ENCODE measurements at places on chromosomes 2 and 18.

- DNase-seq, result peak; percentile 16
Observed at GRCh38 chr18:13382954-13383827, 164.6 kb downstream of the LDLRAD4 start.

DNA sequence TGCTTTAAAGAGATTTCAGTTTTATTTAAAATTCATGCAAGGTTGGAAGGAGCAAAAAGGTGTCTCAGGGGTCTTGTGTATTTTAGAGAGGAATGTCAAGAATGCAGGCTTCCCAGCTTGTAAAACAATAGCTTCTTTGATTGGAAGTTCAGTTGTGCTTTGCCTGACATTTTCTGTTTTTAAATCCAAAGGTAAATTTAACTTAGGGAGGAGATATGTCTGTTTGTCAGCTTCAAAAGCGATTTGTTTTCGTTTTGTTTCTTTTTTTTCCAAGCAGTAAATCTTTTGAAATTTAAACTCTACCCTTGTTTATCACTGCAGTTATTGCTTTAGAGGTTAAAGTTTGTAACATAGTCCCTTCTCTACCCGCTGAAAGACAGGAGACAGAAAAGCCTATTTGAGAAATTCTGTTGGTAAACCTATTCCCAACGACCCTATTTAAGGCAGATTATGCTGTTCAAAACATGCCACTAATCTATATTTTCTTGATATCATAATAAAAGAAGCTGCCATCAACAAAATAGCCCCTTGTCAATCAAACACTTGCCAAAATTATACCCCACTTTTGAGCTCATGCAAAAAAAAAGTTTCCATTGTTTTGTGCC lies 639.6 kb downstream of the IRS1 start:
- no peak for DNase-seq

DNA sequence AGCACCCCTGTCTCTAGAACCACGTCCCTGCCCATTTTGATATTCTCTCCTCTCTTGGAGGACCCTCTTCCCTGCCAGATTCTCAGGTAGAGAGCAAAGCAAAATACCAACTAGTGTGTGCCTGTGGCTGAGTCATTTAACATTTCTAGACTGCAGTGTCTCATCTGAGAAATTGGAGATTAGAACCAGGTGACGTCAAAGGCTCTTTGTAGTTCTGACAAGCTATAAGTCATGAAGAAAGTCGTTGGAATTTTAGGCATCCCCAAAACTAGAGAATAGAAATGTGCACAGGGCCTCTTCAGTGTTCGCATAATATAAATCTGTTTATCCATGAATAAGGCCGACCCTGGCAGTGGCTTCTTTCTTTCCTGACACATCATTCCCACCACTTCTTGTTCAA lies 74.4 kb upstream of the TANC1 start:
- no peak for DNase-seq

DNA sequence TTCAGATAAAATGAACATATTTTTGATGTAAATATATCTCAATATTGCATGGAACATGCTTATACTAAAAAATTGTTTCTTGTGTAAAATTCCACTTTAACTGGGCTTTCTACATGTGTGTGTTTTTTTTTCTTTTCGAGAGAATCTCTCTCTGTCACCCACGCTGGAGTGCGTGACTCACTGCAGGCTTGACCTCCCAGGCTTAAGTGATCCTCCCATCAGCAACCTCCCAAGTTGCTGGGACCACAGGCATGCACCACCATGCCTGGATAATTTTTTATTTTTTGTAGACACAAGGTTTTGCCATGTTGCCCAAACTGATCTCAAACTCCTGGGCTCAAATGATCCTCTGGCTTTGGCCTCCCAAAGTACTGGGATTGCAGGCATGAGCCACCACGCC lies 254.6 kb downstream of the LOXHD1 start:
- DNase-seq, result no peak

DNA sequence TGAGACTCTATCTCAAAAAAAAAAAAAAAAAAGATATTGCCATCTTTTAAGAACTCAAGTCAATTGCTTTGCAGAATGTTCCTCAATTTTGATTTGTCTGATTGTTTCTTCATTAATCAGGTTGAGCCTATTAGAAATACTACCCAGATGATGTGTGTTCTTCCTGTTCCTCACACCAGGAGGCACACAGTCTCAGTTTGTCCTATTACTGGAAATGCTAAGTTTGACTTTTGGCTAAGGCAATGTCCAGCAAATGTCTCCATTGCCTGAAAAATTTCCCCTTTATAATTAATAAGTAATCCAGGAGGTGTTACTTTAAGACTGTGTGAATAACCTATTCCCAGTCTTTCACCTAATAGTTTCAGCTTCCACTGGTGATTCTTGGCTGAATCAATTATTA lies 28.4 kb downstream of the BOLA3 start:
- DNase-seq, result no peak

GRCh38 chr2:217755027-217755745 lies 247.6 kb downstream of the TNS1 start:
- DNase-seq, result no peak

DNA sequence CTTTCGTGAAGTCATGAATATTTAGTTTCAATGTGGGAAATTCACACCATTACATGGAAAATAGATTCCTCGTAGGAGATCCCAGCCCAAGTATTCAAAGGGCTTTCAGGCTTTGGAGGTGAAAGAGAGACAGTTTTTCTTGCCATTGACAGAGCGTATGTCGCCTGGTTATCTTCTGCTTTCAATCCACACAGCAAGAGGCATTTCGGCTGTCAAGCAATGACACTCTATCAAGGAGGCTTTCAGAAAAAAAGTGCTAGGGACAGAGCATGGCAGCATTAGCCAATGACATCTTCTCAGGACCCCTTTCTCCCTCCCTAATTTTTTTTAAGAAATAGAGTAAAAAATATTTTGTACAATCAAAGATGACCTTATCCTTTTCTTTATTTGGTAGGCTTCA lies 492.8 kb downstream of the TMEM182 start:
- no peak for DNase-seq

- peak; percentile 30 for DNase-seq
Observed at GRCh38 chr2:34096562-34097171, 497.6 kb upstream of the FAM98A start.

DNA sequence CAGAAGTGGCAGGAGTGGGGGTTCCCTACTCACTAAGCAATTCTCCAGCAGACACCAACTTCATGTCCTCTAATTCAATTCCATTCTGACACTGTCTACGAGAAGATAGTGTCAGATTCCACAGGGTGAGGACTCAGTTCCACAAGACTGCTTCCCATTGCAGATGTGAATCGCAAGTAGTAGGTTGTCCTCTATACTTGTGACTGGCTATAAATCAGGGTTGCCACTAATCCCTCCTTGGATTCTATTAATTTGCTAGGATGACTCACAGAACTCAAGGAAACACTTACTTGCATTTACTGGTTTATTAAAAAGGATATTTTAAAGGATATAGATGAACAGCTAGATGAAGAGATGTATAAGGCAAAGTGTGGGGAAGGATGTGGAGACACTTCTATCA lies 184.1 kb upstream of the ACVR2A start:
- DNase-seq, result no peak

- no peak for DNase-seq
Observed at GRCh38 chr18:72799106-72799505, 68.7 kb downstream of the NETO1 start.

DNA sequence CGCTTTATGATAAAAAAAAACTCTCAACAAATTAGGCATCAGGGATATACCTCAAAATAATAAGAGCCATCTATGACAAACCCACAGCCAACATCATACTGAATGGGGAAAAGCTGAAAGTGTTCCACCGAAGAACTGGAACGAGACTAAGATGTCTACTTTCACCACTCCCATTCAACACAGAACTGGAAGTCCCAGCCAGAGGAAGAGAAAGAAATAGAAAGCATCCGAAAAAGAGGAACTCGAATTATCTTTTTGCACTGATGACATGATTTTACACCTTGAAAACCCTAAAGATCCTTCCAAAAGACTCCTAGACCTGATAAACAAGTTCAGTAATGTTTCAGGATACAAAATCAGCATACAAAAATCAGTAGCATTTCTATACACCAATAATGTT lies 121.6 kb downstream of the ZRANB3 start:
- DNase-seq, result no peak

DNA sequence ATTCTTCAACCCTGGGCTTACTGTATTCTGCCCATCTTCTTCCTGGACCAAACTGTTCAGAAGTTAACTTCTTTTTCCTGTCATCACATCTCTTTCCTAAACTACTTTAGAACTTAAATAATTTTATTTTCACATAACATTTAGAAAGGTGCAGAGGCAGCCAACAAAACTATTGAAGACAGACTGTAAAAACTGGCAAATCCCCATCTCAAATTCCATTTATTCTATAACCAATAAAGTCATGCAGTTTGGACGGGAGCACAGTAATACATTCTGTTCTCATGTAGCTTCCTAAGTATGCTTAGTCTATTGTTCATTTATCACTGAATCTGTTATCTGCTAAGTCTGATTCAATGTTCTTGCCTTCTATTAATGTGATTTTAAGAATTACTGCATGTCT lies 99.1 kb downstream of the SMAD2 start:
- DNase-seq, result no peak

GRCh38 chr2:44952143-44952805 lies 10.8 kb downstream of the SIX3 start:
- DNase-seq, result no peak

GRCh38 chr2:69969126-69969983 lies 7.9 kb upstream of the ASPRV1 start:
- no peak for DNase-seq

DNA sequence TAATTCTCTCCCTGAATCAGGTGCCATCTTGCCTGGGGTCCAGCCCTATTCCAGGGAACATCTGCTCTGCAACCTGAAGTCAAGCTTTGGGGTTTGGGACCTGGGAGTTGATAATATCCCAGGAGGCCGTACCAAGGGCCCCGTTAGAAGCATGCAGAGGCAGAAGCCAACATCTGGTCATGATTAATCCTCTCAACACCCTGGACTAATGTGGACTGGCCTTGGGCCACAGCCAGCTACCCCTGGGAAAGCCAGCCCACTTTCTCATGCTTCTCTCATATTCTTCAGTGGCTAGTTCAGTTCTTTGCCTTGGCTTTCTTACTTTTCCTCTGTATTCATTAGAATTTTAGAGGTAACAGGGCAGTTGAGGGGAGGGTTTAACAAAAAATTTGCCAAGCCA lies 515.6 kb upstream of the NRP2 start:
- no peak for DNase-seq

- DNase-seq, result no peak
Observed at GRCh38 chr2:13745330-13745729, 887.2 kb upstream of the LRATD1 start.

DNA sequence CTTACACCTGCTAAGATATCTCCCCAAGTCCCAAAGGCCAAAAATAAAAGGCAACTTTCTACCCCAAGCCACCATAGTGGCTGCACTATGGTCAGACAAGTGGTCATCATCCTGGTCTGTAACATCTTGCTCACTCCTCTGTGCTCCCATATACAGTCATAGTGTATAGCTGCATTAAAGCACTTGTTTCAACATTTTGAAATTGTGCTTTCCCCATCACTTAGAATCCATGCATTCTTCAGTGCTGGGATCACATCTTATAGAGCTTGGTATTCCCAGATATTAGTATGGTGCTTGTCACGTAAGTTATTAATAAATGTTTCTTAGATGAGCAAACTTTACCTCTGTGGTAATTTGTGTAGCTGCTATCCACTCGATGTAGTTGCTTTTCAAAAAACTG lies 40.4 kb upstream of the CDC42EP3 start:
- DNase-seq, result no peak

- no peak for DNase-seq
Observed at GRCh38 chr18:48832938-48833700, 117.6 kb downstream of the SMAD7 start.

- DNase-seq, result no peak
Observed at GRCh38 chr18:49564518-49564834, 2.6 kb downstream of the LIPG start.

DNA sequence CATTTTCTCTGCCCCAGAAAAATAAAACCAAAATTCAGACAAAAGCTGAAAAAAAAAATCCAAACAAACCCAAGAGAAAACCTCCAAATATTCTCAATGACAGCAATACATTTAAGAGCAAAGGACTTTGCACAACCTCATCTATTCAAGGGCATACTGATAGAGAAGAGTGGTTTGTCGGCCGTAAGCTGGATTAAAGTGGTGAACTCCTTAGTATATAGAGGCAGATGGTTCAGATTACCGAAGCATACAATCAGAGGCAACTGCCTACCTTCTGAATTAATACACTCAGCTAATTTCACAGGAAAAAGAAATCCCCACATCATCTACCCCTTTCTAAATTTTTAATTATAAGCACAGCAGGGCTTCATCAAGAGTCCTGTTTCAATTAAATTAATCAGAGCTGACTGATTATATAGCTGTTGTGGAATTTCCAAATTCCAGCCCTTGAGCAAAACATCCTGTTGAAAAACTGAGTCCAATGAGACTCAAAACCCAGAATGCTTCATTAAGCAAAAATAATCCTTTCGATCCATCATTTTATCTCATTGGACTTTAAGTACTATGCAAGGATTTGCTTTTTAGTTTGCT lies at the start of gene CPLX4:
TSS of gene CPLX4 (minus strand) at position 190 of the 591 bp plus-strand sequence. CDS start at position 3, 187 bp downstream.
- DNase-seq, result no peak

DNA sequence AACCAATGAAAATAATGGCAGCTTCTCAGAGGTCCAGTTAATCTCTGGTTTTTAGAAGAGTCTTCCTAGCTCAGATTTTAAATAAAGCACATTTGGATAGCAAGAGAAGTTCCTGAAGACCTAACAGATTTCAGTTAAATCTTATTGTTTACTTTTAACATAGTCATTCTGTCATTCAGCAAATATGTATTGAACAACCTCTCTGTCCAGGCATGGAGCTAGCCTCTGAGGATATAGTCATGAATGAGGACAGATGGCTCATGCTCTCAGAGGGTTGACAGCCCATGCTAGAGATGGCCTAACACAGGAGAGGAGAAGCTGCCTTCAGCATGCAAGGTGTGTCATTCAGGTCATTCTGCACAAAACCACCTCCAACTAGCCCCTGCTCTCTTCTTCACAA lies 6.2 kb downstream of the CCBE1 start:
- DNase-seq, result no peak

GRCh38 chr2:218400167-218400929 lies 680 bp downstream of the CTDSP1 start:
- DNase-seq, result peak; percentile 39

GRCh38 chr2:43217228-43218154 lies 8.9 kb downstream of the ZFP36L2 start:
- peak; percentile 27 for DNase-seq

- DNase-seq, result no peak
Observed at GRCh38 chr18:56702946-56703345, 51.8 kb downstream of the WDR7 start.

GRCh38 chr2:191231995-191232394 lies 13.2 kb upstream of the MYO1B start:
- no peak for DNase-seq

GRCh38 chr2:4938206-4938605 lies 754.0 kb upstream of the SOX11 start:
- DNase-seq, result no peak

- DNase-seq, result no peak
Observed at GRCh38 chr2:85444629-85445172, 26.2 kb downstream of the SH2D6 start.

GRCh38 chr2:94990956-94991355 lies 34.6 kb upstream of the MAL start:
- DNase-seq, result no peak

Data from naive thymus-derived CD8-positive, alpha-beta T cell (primary cell).